ENCODE measurements at places on chromosomes 2 and 18.

GRCh38 chr2:85019121-85019520, 48.2 kb downstream of the KCMF1 start:
- DNase-seq, result no peak

DNA sequence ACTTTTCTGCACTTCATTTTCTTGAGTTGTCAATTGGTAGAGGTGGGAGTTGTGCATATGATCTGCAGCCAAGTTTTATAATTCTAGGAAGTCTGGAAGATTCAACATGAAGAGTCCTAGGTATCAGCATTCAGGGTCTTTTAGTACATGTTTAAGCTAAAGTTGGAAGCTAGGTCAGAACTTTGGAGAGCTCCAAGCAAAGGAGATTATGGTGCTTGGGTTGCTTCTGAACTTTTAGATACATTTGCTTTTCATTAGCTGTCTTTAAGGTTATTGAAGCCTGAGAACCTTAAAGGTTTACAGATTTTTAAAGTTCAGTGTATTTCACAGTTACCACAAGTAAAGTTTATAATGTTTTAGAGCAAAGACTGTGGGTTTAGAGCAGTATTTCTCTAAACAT, 85.5 kb downstream of the EPC2 start:
- DNase-seq, result no peak

DNA sequence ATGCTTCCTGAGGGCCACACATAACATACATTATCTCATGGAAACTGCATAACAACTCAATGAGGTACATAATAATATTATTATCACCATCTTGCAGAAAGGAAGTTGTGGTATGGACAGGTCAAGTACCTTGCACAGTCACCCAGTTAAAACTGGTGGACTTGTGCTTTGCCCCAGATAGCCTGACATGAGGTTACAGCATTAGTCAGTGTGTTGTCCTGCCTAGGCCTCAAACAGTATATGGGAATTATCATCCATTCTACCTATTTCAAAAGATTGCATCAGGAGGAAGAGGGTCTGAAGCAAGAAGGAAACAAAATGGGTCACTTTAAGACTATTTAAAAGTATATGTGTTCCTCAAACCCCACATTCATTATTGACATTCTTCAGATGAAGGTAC, 5.4 kb upstream of the ANTXR1 start:
- DNase-seq, result no peak

- no peak for DNase-seq
Observed at GRCh38 chr18:7417727-7418126, 149.4 kb upstream of the PTPRM start.

GRCh38 chr18:79611040-79611681, 68.4 kb upstream of the CTDP1 start:
- peak; percentile 65 for DNase-seq
